ENCODE measurements at places on chromosomes 2 and 18.
A peak's percentile ranks its signal among the peaks of the same experiment; 100 is the strongest.

DNA sequence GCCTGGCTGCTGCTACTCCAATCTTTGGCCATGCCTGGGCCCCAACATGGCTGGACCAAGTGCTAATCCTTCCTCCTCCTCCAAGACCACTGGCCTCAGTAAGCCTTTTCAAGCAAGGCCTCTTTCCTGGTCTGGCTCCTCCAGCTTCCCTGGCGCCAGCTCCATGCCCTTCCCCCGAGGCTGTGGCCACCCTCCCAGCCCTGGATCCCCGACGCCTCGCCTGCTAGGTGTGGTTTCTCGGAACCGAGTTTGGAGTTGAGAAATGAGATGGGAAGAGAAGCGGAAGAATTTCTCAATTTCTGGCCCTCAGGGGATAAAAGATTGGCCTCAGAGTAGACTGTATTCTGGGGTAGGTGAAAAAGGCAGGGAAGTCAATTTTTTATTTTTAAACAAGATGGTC is 46.4 kb downstream of the ADCY3 start:
- no peak for DNase-seq

GRCh38 chr18:34710934-34711333 is 836 bp downstream of the DTNA start:
- DNase-seq, result no peak

- DNase-seq, result no peak
Observed at GRCh38 chr2:118179445-118179844, 91.2 kb downstream of the INSIG2 start.

DNA sequence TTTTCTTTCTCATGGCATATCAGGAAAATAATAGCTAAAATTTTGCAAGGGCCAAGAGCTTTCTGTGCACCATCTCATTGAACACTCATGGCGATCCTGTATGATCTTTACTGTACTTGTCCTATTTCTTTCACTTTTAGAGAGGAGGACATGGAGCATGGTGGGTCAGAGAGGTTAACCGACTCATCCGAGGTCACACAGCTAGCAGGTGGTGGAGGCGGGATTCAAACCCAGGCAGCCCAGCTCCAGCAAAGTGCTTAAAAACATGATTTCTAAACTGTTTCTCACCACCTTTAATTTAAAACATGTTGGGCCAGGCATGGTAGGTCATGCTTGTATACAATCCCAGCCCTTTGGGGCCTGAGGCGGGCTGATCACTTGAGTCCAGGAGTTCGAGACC is 6.4 kb downstream of the NGEF start:
- no peak for DNase-seq

- peak; percentile 28 for DNase-seq
Observed at GRCh38 chr2:191552066-191552465, 125.9 kb upstream of the NABP1 start.

DNA sequence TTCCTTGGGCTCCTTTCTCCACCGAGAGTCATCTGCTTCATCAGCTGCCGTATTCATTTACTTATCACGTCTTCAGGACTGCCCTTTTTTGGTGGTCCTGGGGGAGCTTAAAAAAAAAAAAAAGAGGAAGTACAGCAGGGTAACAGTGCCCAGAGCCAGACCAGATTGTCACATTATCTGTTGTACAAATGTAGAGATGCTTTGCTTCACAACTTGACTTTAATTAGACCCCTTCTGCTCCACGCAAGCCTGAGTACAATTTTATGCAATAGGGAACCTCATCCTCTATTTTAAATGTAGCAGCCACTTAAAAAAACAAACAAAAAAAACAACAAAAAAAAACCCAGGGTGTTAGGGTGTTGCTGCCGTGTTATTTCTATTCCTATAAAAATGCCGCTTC is 128.3 kb downstream of the PRPF40A start:
- DNase-seq, result no peak

DNA sequence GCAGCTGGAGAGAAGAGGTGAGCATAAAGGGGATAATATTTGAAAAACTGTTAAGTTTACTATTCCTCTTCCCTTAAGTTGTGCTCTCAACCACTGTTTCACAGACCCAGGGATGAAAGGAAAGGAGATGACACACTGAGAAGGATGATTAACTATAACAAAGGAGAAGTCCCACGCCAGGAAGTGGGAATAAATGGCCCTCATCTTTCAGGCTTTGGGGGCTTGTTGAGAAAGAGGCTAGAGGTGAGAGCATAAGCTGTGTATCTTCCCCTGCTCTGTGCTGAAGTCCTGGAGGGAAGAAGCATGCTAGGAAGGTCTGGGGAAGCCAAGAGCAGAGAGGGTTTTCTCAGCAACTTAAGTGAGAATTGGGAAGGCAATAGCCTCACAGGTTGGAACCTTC is 399.1 kb upstream of the ATP5MC3 start:
- no peak for DNase-seq

DNA sequence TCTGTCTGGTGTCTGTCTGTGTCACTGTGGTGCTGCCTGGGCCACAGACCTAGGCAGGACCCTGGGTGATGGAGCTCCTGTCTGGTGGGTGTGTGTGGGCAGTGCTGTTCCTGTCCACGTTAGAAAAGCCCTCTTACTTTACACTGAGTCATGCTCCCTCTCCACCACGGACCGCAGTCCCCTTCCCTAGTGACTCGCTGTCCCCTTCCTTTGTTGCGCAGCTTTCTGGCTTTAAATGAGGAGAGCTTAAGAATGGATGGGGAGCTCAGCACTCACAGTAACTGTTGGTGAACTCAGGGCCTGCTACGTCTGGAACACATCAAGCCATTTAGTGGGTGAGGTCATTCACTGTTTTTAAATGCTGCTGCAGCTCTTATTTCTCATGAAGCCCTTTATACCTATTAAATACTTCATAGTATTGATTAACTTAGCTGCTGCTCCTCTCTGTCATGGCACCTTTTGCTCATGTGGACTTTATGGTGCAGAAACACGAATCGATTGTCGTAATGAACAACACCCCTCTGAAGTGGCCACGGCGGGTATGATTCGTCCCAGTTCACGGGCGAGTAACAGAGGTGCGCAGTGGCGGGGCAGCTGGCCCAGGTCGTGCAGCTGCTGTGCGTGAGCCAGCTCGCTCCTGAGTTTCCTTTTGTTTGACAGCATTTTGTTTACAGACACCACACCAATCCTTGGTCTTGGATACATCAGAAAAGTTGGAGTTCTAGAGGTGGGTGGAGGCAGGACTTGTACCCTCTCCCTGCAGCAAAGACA is 100.4 kb downstream of the LDLRAD4 start:
- DNase-seq, result no peak

DNA sequence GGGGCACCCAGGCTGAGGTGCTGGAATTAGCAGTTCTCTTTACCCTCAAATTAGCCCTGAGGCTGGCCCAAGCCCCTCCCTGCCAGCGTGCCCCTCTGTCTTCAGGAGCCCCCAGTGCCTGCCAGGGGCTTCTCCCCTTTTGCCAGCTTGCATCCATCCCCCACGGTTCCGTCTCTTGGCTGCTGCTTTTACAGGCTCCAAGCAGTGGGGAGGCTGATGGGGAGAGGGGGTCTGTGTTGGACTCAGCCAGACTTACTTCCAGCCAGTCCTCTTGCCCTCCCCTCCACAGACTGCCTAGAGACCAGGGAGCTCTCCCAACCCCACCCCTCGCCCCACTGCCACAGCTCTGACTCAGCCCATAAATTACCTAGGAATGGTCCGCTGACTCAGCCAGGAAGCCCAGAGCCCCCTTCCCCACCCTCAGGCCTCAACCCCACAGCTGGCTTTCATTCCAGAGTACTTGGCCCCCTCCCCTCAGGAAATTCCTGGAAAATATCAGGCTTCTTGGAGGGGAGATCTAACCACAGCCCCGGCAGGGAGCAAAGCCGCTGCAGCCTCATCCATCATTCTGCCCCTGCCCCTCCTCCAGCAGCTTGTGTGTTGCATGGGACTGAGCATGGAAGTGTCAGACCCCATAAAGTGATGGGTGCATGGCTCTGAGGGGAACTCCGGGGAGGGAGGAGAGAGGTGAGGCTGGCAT is 184.6 kb downstream of the ZFP36L2 start:
- DNase-seq, result no peak

DNA sequence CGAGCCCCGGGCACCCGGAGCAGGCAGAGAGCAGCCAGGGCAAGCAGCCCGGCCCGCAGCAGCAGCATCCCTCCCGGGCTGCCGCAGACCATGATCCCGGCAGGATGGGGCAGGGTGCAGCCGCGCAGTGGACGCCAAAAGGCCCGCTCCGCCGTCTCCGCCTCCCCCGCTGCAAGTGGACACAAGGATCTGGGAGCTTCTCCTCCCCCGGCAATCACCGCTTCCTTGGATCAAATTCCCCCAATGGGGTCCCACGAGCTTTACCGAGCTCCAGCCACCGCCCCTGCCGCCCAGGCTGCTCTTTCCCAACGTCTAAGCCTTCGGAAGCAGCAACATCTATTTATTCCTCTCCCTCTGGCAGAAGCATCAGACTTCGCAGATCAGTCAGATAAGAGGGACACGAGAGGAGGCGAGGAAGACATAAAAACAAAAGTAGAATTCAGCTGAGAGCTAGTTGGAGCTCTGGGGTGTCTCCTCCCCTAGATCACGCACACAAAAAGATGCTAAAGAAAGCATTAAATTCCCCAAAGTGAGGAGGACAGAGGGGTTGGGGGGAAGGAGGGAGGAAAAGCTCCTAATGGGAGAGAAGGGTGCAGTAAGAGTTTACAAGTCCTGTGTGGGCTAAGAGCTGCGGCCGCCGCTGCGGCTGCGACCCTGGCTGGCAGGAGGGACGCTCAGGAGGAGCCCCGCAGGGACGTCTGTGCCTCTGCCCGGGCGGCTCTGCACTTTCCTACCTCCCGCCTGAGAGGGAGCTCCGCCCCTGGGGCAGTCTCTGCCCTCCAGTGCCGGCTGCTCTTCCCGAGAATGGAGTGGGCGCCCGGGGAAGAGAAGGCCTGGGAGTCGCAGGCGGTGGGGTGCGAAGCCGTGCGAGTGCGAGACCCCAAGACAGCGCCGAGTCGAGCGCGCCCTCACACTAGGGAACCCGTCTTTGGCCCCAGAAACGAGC is at the start of gene FRZB:
TSS of gene FRZB (minus strand) at position 177 of the 946 bp plus-strand sequence. CDS start at position 92, 85 bp downstream.
- no peak for DNase-seq

GRCh38 chr2:231036131-231036530 is 1.2 kb upstream of the C2orf72 start:
- no peak for DNase-seq

- no peak for DNase-seq
Observed at GRCh38 chr2:10079870-10080535, at the start of gene CYS1. Gene CYS1 (minus strand): TSS chr2:10080411. CDS start chr2:10080223, 188 bp downstream.

GRCh38 chr18:44474591-44474990 is 206.1 kb upstream of the SETBP1 start:
- DNase-seq, result no peak

GRCh38 chr2:6773694-6774044 is 92.0 kb downstream of the CMPK2 start:
- DNase-seq, result no peak

GRCh38 chr2:72982219-72982618 is 64.9 kb downstream of the EMX1 start:
- no peak for DNase-seq

DNA sequence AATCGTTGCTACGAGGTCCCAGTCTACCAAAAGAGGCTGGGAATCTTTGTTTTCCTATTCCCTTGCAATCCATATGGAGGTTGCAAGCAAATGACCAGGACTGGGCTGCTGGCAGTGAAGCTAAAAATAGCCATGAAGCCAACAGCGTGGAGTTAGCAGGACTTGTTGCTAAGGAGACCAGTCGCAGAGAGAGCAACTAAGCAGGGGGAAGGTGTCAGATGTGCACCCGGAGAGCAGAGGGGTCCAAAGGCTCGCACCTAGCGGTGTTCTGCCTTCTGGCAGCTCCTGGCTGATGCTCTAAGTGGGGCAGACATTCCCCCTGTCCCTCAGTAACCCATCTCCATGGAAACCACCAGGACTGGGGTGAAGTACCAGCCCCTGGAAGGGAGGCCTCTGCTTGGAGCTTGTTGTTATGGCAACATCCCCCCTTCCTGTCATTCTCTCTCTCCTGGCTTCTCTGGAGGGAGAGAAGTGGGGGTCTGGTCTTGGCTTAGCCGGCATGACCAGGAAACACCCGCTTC is 84.6 kb downstream of the DNMT3A start:
- DNase-seq, result no peak

DNA sequence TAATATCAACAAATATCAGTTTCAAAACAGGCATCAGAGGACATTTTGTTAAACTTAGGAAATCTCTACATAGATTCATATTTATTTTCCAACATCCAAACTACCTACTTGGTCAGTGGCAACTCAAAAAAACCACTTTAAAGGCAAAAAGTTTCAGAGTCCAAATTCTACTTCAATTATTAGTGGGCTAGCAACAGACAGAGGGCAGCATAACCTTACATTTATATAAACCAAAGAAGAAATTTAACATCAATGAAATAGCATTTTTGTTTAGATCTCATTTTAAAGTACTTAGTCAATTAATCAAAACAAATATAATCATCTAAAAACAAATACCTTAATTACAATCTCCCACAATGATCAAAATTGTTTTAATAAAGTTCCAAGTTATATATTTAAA is 33.3 kb downstream of the RTTN start:
- DNase-seq, result no peak

GRCh38 chr2:63432373-63432772 is 155.9 kb downstream of the WDPCP start:
- no peak for DNase-seq

DNA sequence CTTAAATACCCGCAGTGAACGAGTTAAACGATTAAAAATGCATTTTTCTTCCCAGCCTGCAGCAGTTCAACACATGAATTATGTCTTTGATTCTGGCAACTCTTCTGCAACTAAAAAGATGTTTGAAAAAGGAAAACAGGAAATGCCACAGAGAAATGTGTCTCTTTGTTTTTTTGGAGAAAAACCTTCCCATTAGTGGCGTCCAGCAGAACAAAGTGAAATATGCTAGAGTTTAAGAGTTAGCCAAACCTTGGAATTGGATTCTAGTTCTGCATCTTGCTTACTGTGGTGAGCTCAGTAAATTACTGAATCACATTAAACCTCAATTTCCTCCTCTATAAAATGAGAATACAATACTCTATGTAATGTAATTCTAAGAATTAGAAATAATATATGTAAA is 900.2 kb upstream of the ACVR2A start:
- no peak for DNase-seq

DNA sequence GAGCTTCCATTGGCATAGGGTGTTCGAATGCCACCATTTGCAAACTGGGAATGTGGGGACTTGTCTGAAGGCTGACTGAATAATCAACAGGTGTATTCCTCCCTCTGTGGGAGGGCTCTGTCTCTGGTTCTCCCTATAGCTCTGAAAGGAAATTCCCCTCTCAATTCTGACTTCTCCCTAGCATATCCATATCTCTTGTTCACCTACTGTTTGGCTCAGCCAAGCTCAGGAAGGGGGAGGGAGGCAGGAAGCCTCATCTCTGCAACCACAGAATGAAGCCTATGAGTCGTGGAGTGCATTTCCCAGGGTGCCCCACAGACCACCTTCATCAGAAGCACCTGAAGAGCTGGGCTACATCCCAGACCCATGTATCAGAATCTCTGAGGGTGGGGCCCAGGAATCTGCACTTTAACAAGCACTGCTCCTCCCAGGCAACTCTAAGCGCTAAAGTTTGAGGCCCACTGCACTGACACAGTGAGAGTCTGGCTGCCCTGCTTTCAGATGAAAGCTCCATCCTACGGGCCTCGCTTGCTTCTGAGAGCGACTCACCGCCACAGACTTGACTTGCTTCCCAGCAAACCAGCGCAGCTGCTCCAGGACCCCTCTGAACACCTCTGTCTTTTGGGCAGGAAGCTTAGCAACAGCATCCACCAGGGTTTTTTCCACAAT is 32.0 kb downstream of the XDH start:
- DNase-seq, result no peak

GRCh38 chr2:237869343-237870102 is 10.1 kb downstream of the RAMP1 start:
- no peak for DNase-seq
